NCI-H82 (cell line): ENCODE measurements at places on chromosomes 7 and 10.

GRCh38 chr10:29501692-29502091, 133.1 kb downstream of the SVIL start:
- no peak for DNase-seq

DNA sequence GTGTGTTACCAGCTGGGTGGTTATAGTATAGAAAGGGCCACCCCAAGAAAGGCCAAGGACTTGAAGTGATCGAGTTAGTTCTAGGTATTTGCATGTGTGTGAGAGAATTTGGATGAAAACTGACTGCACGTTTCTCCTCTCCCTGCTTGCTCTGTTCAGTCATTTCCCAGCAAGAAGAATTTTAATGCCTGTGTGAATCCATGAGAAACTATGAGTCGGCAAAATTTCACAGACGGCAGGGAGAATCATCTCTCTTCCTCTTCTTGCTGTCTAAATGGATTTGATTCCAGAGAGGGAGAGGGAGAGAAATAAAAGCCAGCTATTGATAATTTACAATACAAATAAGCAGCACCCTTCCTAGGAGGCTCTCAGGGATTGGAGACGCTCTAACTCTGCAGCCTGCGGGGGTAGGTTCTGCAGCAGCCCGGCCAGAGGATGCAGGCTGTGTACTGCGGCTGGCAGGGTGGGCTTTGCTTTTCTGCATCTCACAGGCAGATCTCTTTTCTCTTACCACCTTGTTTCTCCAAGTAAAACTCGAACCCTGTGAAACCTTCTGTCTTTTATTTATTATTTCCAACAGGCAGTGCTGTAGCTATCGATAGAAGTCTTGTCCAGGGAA, 183.6 kb downstream of the TCF7L2 start:
- DNase-seq = peak; percentile 16

GRCh38 chr7:50331564-50332208, 27.2 kb downstream of the IKZF1 start:
- no peak for DNase-seq

DNA sequence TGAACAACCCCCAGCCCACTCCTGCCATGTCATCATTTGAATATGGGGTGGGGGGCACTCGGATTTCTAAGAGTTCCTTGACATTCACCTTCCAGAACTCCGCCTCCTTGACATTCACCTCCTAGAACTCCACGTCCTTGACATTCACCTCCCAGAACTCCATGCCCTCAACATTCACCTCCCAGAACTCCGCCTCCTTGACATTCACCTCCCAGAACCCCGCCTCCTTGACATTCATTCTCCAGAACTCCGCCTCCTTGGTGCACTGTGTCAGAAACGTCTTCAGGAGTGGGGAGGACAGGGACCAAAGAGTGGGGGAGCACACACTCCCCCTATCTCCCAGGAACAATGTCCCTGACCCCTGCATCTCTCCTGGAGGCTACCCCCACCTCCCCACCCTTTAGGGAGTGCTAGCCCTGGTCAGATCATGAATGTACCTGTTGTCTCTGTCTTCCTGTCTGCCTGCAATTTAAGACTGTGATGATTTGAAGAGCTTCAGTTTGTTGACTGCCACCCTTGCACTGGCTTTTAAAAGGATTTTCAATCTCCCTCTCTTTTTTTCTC, 110.1 kb downstream of the NPTX2 start:
- DNase-seq = no peak

- no peak for DNase-seq
Observed at GRCh38 chr7:29167721-29168120, 21.4 kb upstream of the CPVL start.

DNA sequence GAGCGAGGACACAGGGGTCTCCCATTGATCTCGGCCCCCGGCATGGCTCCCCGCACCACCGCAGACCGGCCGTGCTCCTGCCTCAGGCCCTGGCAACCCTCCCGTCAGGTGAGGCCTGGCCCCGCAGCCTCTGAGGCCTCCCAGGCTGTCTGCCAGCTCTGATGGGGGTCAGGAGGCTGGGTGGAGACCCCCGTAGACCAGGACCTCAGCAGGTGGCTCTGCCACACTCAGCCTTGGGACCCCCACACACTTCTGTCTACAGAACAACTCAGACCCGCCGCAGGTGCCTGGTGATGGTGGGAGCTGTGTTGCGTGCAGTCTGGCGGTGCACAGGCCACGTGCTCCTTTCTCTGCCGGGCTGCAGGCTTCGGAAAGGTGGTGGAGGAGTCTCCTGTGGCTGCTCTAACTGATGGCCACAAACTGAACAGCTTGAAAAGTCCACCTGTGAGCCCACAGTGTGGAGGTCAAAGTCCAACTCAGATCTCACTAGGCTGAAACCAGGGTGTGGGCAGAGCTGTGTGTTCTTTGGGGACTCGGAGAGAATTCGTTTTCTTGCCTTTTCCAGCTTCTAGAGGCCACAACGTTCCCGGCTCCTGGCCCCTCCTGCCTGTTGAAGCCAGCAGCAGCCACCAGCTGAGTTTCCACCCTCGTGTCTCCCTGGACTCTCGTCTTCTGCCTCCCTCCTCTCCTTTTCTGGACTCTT, 62.5 kb downstream of the PWWP2B start:
- no peak for DNase-seq

GRCh38 chr7:38057829-38058228, 120.2 kb upstream of the STARD3NL start:
- DNase-seq = no peak

DNA sequence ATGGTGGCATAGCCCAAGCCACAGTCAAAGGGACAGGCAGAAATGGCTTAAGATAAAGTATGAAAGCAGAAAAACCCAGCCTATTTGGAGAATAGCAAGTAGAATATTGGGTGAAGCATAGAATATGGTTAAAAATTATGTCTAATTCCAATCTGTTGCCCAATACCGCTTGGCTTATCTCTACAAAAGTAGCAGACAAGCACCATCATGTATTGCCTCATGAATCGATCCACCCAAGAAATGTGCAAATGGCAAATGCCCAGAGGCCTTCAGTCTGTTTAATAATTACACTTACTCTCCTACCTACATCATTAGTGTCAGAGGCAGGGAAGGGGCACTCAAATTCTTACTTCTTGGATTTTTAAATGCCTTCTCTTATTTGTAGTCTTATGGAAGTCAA, 130.9 kb upstream of the ADAM12 start:
- DNase-seq = no peak

GRCh38 chr10:72784551-72785351, 92.8 kb downstream of the MCU start:
- no peak for DNase-seq

GRCh38 chr10:20089879-20090278, 273.6 kb downstream of the PLXDC2 start:
- no peak for DNase-seq

- DNase-seq = no peak
Observed at GRCh38 chr7:37481722-37482288, 33.1 kb upstream of the ELMO1 start.

DNA sequence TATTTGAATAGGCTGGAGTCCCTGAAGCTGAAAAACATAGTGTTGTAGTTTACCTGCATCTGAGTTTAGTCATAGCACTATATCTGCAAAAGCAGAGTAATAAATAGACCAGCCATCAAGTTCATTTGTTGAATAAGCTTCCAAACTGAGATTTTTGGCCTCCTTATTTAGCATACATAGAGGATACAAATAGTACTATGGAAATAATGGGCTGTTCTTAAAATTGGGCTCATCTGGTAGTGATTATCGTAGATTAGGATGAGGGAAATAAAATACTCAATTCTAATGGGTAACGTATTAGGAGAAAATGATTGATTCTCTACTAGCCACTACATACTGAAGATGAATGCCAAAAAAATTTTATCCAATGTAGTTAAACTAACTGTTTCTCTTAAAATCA, 41.4 kb upstream of the TMEM196 start:
- no peak for DNase-seq

- no peak for DNase-seq
Observed at GRCh38 chr10:31947144-31947926, 18.7 kb upstream of the ARHGAP12 start.

DNA sequence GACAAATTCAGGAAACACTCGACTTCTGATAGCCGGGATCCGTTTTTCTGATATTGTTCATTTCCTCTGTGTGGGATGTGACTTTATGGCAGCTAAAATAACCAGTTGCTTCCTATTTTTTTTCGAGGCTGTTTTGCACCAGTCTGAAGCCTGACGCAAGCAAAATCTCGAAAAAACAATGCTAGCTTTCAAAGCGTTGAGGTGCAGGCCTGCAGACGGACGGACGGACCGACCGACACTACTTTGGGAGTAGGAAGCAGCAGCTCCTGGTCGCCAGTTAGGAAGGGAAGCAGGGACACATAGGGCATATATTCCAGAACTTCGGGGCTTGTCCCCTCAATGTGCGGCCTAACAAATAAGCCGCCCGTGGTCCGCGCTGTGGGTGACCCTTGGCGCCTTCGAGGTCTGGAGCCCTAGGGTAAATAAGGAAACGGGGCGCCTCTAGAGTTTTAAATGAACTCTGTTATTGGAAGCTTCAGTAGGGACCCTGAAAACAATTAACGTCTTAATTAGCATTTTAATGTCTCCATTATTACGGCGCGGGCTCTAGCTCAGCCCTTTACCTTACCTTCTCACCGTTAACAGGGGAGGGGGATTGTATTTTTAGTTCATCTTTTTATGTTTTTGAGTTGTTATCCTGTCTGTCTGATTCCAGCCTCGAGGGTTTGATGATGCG, 1.3 kb downstream of the HHEX start:
- DNase-seq = no peak

DNA sequence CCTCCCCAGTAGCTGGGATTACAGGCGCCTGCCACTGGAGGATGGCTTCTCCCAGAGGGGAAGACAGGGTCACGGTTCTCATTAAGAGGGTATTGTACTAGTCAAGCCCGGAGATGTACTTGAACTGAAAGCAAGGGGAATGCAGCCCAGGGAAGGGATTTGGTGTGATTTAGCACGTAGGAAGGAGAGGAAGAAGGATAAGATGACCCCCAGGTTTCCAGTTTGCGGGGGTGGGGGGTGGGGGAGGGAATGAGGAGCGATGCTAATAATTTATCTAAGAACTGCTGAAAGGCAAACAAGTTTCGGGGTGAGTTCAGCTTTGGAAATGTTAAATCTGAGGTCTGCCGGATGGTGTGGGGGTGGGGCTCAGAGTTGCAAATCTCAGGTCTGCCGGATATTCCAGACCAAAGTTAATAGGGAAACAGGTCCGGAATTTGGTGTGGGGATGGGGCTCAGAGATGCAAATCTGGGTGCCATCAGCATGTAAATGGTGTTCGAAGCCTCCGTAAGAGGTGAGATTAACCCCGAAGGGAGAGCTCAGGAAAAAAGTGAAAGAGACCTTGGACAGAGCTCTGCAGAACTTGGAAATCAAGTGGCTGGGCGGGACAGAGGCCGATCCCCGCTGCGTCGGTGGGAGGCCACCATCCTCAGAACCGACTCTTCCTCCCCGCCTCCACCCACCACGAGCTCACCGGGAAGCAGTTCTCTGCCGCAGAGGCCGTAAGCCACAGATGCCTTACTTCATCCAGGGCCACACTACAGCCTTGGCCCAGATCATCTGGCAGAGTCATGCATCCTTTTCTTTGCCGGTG, 1.6 kb upstream of the SEPHS1 start:
- peak; percentile 32 for DNase-seq

GRCh38 chr10:24556750-24557742, 166.6 kb downstream of the ARHGAP21 start:
- DNase-seq = peak; percentile 78

DNA sequence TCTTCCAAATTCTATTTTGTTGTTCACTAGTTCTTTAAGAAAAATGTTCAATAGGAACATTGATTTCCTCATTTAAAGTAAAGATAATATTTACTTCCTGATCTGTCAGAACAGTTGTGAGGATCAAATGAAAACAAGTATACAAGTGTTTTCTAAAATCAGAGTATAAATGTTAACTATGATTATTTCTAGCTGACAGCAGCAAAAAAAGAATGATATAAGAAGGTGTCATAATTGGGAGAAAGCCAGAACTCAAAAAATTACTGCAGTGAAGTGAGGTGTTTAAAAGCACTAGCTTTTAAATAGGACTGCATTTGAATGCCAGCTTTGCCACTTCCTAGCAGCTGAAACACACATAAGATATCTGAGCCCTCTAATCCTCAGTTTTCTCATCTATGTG, 283.3 kb downstream of the RNLS start:
- no peak for DNase-seq

GRCh38 chr7:51035716-51036115, 253.0 kb upstream of the GRB10 start:
- DNase-seq = no peak

- DNase-seq = no peak
Observed at GRCh38 chr10:70896551-70896950, 8.2 kb upstream of the PCBD1 start.

DNA sequence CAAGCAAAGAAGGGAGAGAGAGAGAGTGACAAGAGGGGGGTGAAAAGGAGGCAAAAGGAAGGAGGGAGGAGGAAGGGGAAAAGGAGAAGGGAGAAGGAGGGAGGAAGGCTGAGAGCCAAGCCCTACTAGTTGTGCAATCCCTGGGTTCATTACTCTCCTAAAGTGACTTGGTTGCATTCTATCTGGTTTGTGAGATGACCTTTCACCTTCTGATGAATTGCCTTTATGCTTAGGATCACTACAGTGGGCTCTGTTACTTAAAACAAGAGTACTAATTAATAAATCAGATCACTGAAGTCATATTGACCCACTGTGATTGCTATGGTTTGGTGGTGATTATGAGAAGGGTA, 144.9 kb downstream of the KIF20B start:
- no peak for DNase-seq

- DNase-seq = no peak
Observed at GRCh38 chr7:136502162-136502561, 366.3 kb upstream of the CHRM2 start.

- DNase-seq = no peak
Observed at GRCh38 chr10:72424561-72424960, 69.8 kb upstream of the DNAJB12 start.

DNA sequence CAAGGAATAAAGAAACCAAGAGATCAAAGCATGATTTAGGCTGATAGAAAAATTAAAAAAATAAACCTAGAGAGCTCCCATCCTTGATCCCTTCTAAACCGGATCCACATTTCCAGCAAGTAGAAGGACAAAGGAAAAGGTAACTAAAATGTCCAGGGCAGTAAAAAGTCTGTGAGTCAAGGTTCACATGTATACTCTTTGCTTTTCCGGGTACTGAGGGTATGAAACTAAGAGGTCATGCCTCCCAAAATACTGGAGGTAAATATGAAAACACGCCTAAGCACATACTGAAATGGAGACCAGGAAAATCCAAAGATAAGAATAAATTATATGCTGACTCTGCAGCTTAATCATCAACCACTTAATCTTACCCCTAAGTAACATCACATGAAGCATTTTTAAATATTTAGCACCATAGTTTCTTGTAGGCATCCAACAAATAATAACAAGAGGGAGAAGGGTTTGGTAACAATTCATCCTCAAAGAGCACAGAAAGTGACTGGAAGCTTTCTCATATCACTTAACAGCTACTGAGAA, 35.4 kb downstream of the JAZF1 start:
- no peak for DNase-seq

- DNase-seq = no peak
Observed at GRCh38 chr7:130918129-130919052, 184.4 kb upstream of the KLF14 start.
